ENCODE measurements at places on chromosomes 1 and 21. TPM values are rescaled to one million over a fixed set of nuclear protein-coding genes. Genes with fewer than 3 reads are reported as not detected.

GRCh38 chr1:19208710-19209438 is 1.2 kb downstream of the UBR4 start:
- no peak for DNase-seq
- peaks cover 27% of the 10 kb centered on the region for H3K4me1 ChIP-seq
- no peaks in the 10 kb centered on the region for H3K36me3 ChIP-seq
- no peaks in the 10 kb centered on the region for H3K27me3 ChIP-seq
- H3K4me3 ChIP-seq, result peak overlapping the region; percentile 79
- peak overlapping the region; percentile 87 for H3K27ac ChIP-seq

AXDND1 gene
- 0.77 TPM for total RNA-seq

LMX1A gene
- 8.7 TPM for total RNA-seq

GRCh38 chr1:190699165-190699564 is 221.5 kb upstream of the BRINP3 start:
- no peak overlapping the region for H3K4me3 ChIP-seq
- no peaks in the 10 kb centered on the region for H3K27me3 ChIP-seq
- H3K4me1 ChIP-seq, result peaks cover under 1% of the 10 kb centered on the region
- H3K36me3 ChIP-seq, result no peaks in the 10 kb centered on the region

- no peak overlapping the region for H3K27ac ChIP-seq
- H3K4me3 ChIP-seq, result no peak overlapping the region
- no peaks in the 10 kb centered on the region for H3K36me3 ChIP-seq
- H3K27me3 ChIP-seq, result no peaks in the 10 kb centered on the region
These were observed 172.8 kb upstream of the CXADR start for GRCh38 chr21:17340081-17340480.

AGT gene
- total RNA-seq, result 0.15 TPM

GRCh38 chr1:44842862-44843655 is at the start of gene PTCH2:
TSS of gene PTCH2 (minus strand) at chr1:44843253. CDS start at chr1:44842932, 321 bp downstream.
- peak; percentile 94 for DNase-seq
- H3K27me3 ChIP-seq, result peaks cover 23% of the 10 kb centered on the region
- no peaks in the 10 kb centered on the region for H3K36me3 ChIP-seq
- H3K27ac ChIP-seq, result no peak within 1 kb of the TSS

DNA sequence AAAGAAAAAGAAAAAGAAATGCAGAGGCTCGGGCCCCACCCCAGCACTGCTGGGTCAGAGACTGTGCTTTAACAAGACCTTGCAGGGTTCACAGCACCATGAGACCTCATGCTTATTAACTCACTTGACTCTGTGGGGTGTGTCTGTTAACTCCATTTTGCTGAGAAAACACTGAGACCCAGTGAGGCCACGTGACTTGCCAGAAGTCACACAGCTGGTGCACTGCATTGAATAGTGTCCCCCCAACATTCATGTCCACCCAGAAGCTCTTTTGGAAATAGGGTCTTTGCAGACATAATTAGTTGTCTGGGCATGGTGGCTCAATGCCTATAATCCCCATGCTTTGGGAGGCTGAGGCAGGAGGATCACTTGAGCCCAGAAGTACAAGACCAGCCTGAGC is 39.7 kb downstream of the CHD5 start:
- DNase-seq, result no peak
- no peaks in the 10 kb centered on the region for H3K27me3 ChIP-seq
- H3K27ac ChIP-seq, result no peak overlapping the region

GRCh38 chr1:21873761-21874160 is 61.7 kb downstream of the LDLRAD2 start:
- no peaks in the 10 kb centered on the region for H3K27me3 ChIP-seq
- no peak for DNase-seq
- H3K27ac ChIP-seq, result peak overlapping the region; percentile 37
- no peak overlapping the region for H3K4me3 ChIP-seq
- H3K4me1 ChIP-seq, result peaks cover 5% of the 10 kb centered on the region

GRCh38 chr1:234262754-234263105 is 110.5 kb upstream of the COA6 start:
- H3K36me3 ChIP-seq, result no peaks in the 10 kb centered on the region
- H3K4me1 ChIP-seq, result no peaks in the 10 kb centered on the region
- H3K4me3 ChIP-seq, result no peak overlapping the region

C1orf185 gene
- total RNA-seq, result not detected

P3H1 gene
- total RNA-seq, result 54.9 TPM

DNA sequence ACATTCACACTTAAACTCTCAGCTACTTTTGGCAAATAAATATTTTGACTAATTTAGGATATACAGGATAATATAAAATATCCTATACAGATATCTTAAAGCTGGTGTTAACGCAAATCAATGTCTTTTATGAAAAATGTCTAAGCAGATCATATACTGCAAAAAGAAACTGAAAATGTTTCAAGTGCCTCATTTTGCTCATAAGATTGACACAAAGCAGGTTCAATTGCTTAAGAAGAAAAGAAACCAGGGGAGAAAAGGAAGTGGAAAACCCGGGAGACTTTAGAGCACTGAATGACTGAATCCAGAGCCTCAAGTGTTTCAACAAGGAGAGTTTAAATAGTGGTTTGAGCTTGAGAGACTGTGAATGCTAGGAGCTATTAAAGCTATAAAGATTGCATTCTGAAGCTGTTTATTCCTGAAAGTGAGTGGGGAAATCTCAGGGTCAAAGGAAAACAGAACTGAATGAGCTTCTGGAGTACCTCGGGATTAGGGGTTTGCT is 1943.0 kb downstream of the MRPL39 start:
- no peaks in the 10 kb centered on the region for H3K27me3 ChIP-seq
- H3K4me3 ChIP-seq, result no peak overlapping the region
- no peak overlapping the region for H3K27ac ChIP-seq
- H3K4me1 ChIP-seq, result no peaks in the 10 kb centered on the region
- no peak for DNase-seq
- no peaks in the 10 kb centered on the region for H3K36me3 ChIP-seq

DNA sequence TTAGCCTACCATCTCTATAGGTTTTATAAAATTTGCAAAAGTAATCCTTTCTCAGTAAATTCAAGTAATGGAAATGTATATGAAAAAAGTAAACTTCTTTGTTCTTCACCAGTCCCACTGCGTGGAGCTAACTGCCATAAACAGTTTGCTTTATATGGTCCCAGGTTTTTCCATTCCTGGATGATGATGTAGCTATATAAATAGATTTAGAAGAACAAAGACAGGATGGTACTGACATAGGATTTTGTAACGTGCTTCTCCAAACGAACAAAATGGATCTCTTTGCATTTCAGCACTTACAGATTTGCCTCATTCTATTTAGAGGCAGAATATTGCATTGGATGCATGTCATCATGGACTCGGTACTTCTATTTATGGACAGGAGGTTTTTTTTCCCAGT is 57.3 kb downstream of the SMYD2 start:
- no peaks in the 10 kb centered on the region for H3K27me3 ChIP-seq
- no peak overlapping the region for H3K4me3 ChIP-seq
- H3K4me1 ChIP-seq, result peaks cover 15% of the 10 kb centered on the region
- no peaks in the 10 kb centered on the region for H3K36me3 ChIP-seq

DNA sequence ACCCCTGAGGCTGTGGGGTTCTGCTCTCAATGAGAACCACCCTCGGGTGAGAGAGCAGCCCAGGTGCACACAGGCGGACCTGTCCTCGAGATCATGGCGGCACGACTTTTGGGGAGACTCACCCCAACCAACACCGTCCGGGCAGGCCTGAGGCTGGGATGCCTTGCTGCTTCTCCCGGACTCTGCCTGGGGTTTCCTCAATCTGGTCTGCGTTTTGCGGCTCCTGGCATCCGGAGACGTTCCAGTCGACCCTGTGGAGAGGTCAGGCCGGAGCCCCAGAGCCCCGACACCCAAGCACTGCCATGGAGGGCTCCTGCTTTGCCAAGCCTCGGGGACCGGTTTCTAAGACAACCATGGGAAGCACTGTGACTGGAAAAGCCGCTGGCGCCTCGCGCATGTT is 3879.7 kb downstream of the SRGAP2C start:
- no peak overlapping the region for H3K27ac ChIP-seq
- H3K4me3 ChIP-seq, result no peak overlapping the region
- no peaks in the 10 kb centered on the region for H3K4me1 ChIP-seq
- H3K36me3 ChIP-seq, result no peaks in the 10 kb centered on the region
- H3K27me3 ChIP-seq, result no peaks in the 10 kb centered on the region

SELE gene
- total RNA-seq, result not detected

GJA4 gene
- not detected for total RNA-seq

DNA sequence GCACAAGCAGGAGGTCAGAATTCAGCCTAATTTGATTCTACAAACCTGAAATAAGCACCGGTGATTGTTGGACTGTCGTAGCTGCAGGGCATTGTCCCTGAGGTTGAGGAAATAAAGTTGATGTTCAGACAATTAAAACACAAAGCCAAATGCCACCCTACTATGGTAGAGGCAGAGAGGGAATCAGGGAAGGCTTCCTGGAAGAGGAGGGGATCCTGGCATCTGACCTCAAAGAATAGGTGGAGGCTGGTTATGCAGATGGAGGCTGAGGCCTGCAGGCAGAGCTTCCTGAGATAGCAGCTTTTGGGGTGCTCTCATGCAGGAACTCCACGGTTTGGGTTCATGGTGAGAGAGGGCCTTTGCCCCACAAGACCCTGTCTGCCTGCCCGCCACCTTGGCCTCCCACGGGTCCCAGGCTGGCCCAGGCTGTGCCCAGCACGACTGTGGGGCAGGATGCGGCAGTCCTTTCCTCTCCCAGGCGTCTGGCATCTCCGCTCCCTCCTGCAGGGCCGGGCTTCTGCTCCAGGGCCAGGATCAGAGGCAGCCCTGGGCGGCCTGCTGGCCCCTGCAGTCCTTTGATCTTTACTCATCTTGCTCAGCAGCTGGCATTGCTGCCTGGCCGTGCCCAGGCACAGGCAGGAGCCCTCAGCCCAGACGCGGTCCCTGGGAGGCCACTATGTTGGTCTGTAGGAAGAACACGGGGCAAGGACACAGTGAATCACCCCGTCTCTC is 134.1 kb upstream of the VAMP3 start:
- H3K36me3 ChIP-seq, result no peaks in the 10 kb centered on the region
- H3K27ac ChIP-seq, result no peak overlapping the region
- H3K27me3 ChIP-seq, result no peaks in the 10 kb centered on the region
- no peak overlapping the region for H3K4me3 ChIP-seq

- no peak overlapping the region for H3K27ac ChIP-seq
- no peaks in the 10 kb centered on the region for H3K4me1 ChIP-seq
- no peak overlapping the region for H3K4me3 ChIP-seq
- no peaks in the 10 kb centered on the region for H3K27me3 ChIP-seq
These were observed 627.0 kb upstream of the ZP4 start for GRCh38 chr1:238517711-238518110.

GRCh38 chr1:117985973-117986372 is 56.4 kb downstream of the WDR3 start:
- no peaks in the 10 kb centered on the region for H3K27me3 ChIP-seq
- H3K36me3 ChIP-seq, result no peaks in the 10 kb centered on the region
- DNase-seq, result no peak
- H3K4me3 ChIP-seq, result no peak overlapping the region

OR2AK2 gene
- total RNA-seq, result not detected

- no peaks in the 10 kb centered on the region for H3K36me3 ChIP-seq
- H3K4me1 ChIP-seq, result peaks cover 27% of the 10 kb centered on the region
- peak; percentile 20 for DNase-seq
- no peaks in the 10 kb centered on the region for H3K27me3 ChIP-seq
- no peak overlapping the region for H3K4me3 ChIP-seq
- no peak overlapping the region for H3K27ac ChIP-seq
These were observed 66.2 kb downstream of the RGL1 start for GRCh38 chr1:183871142-183871541.

CACNA1E gene
- 2.1 TPM for total RNA-seq

BRINP3 gene
- not detected for total RNA-seq

GRCh38 chr21:38798481-38798882 is 7.2 kb upstream of the ETS2 start:
- no peak overlapping the region for H3K4me3 ChIP-seq
- no peak overlapping the region for H3K27ac ChIP-seq
- no peaks in the 10 kb centered on the region for H3K36me3 ChIP-seq
- H3K4me1 ChIP-seq, result peaks cover 10% of the 10 kb centered on the region
- no peak for DNase-seq
- H3K27me3 ChIP-seq, result no peaks in the 10 kb centered on the region

PLXNA2 gene
- total RNA-seq, result 2.3 TPM

GRCh38 chr1:30334767-30335166 is 388.6 kb downstream of the MATN1 start:
- no peak overlapping the region for H3K4me3 ChIP-seq
- no peaks in the 10 kb centered on the region for H3K27me3 ChIP-seq
- H3K4me1 ChIP-seq, result no peaks in the 10 kb centered on the region
- H3K27ac ChIP-seq, result no peak overlapping the region
- no peaks in the 10 kb centered on the region for H3K36me3 ChIP-seq

FCRL4 gene
- not detected for total RNA-seq

RGS8 gene
- total RNA-seq, result 0.99 TPM

DNA sequence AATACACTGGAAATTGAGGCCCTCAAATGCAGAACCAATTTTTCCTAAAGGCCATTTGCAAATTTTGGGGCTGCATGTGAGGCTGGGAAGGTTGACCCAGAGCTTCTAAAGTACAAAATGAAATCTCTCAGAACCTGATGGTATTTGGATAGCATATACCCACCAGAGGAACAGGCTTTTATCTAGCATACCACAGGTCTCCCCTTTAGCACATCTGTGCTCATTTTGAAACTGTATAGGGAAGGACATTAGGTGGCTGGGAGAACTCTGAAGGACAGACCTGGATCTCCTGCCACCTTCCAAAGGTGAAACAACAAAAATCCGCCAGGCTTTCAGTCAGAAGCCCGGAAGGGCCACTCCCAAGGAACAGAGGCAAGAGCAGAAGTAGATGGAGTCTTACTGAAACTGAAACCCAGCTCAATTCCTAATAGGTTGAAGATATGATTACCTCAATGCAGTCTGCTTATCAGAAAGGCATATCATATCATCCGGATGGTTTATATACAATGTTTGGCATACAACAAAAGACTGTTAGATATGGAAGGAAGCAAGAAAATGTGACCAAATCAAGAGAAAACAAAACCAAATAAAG is 11.6 kb downstream of the CD55 start:
- H3K4me3 ChIP-seq, result no peak overlapping the region
- DNase-seq, result no peak
- H3K4me1 ChIP-seq, result no peaks in the 10 kb centered on the region
- no peaks in the 10 kb centered on the region for H3K27me3 ChIP-seq

- no peaks in the 10 kb centered on the region for H3K36me3 ChIP-seq
- no peak overlapping the region for H3K4me3 ChIP-seq
- peaks cover 65% of the 10 kb centered on the region for H3K4me1 ChIP-seq
- peaks cover 4% of the 10 kb centered on the region for H3K27me3 ChIP-seq
These were observed 130.0 kb downstream of the KAZN start for GRCh38 chr1:14728516-14728915.

DNA sequence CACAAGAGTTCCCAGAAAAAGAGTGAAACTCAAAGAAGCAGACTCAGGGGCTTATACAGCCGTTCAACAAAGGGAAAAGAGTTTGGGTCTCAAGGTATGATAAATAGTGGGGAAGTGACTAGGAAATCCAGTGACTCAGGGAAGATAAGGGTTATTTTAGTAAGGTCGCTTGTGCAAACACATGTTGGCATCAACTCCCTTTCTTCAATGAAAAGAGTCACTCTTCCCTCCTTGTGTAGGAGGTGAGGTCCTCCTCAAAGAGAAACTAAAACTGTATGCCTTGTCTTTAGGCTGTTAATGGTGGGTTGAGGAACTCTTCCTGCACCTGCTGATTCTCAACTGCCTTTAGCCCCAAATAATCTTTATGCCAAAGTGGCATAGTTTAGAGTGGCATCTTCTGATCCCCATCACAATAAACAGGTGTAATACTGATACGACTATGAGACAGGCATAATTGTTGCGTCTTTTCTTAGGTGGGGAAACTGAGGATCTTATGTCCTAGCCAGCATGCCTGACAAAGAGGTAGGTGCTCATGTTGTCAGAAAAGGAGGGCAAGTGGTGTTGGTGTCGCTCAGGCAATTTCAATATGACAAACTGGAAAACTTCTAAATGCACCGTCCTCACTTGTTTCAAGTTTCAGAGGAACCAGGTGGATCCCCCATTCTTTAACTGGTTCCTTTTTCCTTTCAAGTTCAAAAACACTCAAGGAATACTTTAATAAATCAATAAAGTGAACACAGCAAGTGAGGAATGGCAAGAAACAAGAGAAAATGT is 294.1 kb upstream of the RUNX1 start:
- no peaks in the 10 kb centered on the region for H3K4me1 ChIP-seq
- H3K4me3 ChIP-seq, result no peak overlapping the region
- H3K27me3 ChIP-seq, result no peaks in the 10 kb centered on the region
- no peak for DNase-seq
